ENCODE measurements at places on chromosomes 7 and 10. TPM values are rescaled to one million over a fixed set of nuclear protein-coding genes. Genes with fewer than 3 reads are reported as not detected.

The NME8 gene
- total RNA-seq = not detected

- DNase-seq = no peak
These were observed 32.4 kb upstream of the ZRANB1 start for GRCh38 chr10:124909563-124909962.

GRCh38 chr10:1230592-1231275 lies 174.5 kb downstream of the WDR37 start:
- DNase-seq = peak; percentile 46

DNA sequence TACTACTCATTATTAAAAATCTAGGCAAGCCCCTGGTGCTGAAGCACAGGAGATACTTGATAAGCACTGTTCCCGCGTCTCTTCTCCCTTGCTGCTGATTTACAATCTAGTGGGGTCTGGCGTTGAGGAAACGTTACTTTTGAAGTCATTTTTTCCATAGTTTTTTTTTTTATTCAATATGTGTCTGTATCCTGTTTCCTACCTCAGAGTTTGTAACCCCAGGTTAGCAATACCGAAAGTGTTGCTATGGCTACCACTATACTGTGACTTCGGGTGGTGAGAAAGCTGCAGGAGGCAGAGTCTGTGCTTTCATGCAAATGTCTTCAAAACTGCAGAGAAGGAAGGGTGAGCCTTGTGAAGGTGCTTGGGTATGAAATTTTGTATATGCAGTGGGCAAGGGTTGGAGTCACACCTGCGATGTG lies 458.8 kb upstream of the GHITM start:
- peak; percentile 83 for DNase-seq

DNA sequence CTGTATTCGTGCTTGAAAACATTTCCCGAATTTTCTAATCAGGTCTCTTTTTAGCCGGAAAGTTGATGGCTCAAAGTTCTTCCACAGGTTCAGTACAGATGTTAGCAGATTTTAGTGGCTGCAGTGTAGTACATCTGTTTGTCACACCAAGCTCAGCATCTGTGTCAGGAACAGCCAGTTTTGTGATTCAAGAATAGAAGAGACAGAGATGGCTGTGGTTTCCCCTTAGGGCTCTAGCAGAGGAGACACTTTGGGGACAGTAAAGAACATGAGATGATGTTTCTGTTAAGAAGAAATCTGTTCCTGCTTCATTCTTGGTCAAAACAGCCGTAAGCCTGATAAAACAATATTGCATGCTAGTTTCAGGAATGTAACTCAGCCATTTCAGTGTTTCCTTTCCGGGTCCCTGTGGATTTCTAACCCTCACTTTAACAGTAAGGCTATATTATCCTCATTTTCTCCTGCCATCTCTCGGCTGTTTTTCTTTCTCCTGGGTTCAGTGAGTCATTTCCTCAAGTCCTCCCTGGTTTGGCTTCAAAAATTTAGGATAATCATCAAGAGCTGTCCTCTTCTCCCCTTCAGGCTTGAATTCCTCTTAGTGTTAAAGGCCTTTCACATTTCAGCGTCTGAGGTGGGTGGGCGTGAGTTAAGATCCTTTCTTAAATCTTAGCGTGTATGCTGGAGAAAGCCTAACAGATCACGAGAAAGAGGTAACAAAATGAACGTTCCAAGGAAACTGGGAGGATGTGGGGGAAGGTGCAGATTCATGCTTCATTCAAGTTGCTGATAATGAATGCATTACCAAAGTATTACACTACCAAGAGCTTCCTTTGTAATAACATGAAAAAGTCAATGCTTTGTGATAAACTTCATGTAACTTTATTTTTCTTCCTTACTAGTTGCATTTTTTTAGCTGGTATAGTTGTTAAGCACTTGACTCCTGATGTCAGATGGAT lies 37.1 kb upstream of the BICC1 start:
- no peak for DNase-seq

DNA sequence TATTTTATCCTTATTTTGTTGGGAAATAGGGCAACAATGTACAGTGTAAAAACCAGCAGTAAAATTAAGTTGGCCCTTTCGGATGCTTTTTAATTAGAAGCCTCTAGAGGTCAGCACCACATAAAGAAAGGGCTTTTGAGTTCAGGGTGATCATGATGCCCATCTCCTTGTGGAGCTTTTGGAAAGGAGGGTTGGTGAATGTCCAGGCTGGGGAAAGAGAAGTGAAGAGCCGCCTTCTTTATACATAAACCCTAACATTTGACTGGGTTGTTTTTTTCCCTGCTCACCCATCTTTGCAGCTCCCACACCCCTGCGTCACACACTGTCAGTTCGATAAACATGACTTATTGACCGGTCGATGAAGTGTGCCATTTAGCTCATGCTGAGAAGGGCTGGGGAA lies 29.8 kb downstream of the MTURN start:
- no peak for DNase-seq

- no peak for DNase-seq
These were observed 231.6 kb downstream of the TRIL start for GRCh38 chr7:28726555-28726954.
